Epithelial cell of esophagus (primary cell): ENCODE measurements at places on chromosomes 2 and 18.

DNA sequence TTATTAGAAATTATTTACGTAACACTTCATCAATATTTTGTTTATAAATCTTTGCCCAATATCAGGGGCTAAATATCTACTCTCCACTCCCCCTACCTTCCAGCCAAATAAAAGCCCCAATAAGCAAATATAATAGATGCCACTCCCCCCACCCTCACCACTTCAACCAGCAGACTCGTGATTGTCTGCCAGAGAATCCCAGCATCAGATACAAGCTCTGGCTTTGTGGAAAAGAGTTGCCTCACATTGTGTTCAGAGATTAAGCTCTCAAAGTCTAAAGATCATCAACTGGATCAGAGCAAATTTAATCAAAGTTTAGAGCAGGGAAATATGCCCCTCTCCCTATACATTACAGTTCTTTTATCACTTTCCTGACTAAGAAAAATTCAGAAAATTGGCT lies 39.5 kb downstream of the AOX1 start:
- no peak for DNase-seq

DNA sequence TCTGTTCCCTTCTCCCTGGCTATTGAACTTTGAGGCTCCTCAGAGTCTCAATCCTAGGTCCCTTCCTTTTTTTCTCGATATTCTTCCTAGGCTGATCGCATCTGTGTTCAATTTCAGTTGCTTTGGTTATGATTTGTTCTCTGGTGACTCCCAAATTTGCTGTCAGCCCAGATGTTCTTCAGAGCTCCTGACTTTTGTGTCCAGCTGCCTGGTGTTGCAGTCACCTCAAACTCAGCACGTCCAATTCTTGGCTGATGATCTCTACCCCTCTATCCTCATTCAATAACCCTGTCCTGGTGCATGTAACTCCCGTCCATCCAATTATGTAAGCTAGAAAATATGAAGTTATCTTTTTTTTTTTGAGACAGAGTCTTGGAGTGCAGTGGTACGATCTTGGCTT lies 31.4 kb downstream of the DIS3L2 start:
- no peak for DNase-seq

DNA sequence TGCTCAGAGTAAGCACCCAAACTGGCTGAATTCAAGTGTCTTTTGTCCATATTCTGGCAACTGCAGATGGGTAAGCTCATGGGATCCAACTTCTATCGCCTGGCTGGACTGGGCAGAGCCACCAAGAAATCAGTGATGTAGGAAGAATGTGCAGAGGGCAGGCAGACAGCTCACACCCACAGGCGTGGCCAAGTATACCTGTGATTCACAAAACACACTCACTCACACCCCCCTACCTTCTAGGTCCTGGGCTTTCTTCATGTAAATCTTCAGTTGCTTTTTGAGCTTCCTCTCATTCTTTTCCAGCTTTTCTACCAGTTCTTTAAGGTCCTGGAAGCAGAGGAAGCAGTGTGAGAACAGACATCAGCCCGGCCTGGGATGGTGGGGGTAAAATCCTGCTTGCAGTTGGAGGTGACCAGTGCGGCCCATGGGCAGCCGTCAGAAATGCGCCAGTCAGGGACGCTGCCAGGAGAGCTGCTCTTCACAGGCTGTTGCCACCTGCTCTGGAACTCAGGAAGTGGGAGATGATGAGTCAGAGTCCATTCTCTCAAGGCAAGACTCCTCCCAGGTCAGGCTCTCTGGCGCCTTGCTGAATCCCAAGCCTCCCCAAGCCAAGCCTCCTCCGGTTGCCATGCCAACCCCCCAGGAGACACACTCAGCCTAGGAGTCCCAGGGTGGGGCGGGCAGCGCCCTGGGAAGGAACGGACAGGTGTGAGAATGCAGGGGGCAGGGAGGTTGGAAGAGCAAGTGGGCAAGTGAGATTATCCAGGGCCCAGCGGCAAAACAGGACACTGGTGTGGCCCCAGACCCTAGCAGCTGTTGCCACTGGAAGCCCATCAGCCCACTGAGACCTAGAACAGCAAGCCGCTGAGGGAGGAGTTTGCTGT lies 36.2 kb upstream of the ACAA2 start:
- DNase-seq, result peak; percentile 97

DNA sequence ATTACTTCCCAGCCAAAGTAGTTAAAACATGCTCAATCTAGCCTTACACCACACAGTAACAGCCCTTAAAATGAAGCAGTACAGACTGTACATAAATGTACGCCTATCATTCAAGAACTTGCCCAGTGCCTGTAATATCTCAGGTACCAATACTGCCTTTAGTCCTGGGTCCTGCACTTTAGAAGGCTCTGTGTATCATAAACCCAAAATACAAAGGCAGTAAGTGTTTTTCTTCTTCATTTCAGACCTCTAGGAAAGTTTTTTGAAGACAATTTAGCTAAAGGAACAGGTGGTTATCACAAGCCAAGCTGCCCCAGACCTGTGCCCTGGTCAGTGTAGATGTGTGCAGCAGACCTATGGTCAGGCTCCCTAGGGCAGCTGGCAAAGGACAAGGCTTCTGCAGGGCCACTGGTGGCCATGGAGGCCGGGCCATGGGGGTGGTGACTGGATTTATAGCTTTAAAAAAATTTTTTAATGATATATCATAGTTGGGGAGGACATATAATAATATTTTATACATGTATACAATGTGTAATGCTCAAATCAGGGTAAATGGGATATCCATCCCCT lies 18.8 kb downstream of the LPIN2 start:
- DNase-seq, result no peak

- peak; percentile 84 for DNase-seq
Measured at GRCh38 chr2:147588191-147588590, 256.6 kb upstream of the ACVR2A start.

- DNase-seq, result peak; percentile 69
Measured at GRCh38 chr2:105746177-105747080, 1.7 kb downstream of the NCK2 start.

- DNase-seq, result no peak
Measured at GRCh38 chr2:54310961-54311360, 54.9 kb upstream of the TSPYL6 start.
